ENCODE measurements at places on chromosomes 3 and 15.

DNA sequence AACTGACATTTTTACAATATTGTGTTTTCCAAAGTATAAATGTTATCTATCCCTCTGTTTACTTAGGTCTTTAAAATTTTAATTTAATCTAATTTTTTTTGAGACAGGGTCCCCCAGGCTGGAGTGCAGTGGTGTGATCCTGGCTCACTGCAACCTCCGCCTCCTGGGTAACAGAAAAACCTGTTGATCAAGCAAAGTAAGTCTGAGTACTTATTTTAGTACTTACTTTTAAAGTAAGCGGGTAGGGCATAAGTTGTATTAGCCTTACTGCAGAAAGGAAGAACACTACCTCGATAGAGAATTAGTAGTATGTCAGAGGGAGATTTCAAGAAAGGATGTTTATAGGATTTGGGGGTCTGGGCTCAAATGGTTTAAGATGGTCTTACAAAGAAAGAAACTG, 11.9 kb upstream of the FEM1B start:
- no peak for DNase-seq

GRCh38 chr3:184952671-184953070, 140.7 kb downstream of the VPS8 start:
- no peak for DNase-seq

DNA sequence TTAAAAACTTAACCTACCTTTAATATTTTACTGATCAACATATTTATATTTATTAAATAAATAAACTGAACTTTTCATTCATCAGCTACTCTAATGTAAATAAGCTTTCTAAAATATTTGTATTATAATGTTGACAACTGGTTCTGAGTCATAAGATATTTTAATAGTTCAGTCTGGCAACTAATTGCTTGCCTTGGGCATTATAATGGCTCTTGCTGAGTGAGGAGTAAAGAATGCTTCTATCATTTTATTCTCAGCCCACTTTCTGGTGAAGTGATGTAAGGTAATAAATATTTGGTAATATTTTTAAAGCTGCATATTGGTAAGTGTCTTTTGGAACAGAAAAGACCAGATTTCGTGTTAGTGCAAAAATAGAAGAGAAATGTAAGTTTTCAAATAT, 81.5 kb downstream of the DIPK2A start:
- no peak for DNase-seq

DNA sequence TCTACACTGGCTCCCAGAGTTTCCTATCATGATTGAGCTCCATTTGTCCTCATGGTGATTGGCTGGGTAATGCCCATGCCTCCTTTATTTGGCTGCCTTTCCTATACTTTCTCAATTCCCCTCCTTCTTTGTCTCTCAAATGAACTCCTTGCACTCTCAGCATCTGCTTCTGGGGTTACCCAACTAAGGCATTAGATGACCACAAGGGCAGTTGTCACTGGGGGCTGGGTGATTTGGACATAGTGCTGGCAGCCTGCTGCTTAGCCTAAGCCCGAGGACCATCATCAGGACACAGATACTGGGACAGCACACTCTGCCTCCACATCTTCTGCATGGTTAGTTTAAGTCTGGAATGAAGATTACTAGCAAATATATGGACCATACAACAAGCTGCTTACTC, 49.2 kb upstream of the LRRFIP2 start:
- no peak for DNase-seq

All from NCI-H1694 (cell line).